ENCODE measurements at places on chromosomes 4 and X.

DNA sequence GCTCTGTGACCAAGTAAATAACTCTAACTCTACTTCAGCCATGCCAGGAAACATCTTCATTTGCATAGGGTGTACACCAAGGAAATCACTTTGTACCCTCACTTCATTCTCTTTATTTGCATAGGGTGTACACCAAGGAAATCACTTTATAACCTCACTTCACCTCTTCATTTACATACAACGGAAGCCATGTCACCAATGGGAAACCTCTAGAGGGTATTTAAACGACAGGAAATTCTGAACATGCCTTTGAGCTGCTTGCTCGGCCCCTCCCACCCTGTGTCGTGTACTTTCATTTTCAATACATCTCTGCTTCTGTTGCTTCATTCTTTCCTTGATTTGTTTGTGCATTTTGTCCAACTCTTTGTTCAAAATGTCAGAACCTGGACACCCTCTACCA lies 848.1 kb upstream of the FRG1 start:
- DNase-seq, result no peak

DNA sequence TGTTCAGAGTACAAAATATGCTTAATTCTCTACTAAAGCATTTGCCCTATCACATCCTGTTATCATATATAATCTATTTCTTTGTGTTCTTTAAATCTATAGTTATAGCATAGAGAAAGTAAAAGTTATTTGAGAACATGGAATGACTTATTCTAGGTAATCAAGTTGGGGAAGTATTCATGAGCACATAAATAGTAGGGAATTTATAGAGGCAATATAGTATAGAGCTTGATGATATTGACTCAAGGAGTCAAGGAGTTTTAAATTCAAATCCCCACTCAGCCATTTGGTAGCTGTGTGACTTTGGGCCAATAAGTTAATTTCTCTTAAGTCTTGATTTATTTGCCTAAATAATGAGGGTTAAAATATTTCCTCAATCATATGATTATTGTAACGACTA lies 37.5 kb downstream of the PPP1R2C start:
- DNase-seq, result no peak

GRCh38 chrX:129747533-129747932 lies 8.8 kb downstream of the XPNPEP2 start:
- no peak for DNase-seq

DNA sequence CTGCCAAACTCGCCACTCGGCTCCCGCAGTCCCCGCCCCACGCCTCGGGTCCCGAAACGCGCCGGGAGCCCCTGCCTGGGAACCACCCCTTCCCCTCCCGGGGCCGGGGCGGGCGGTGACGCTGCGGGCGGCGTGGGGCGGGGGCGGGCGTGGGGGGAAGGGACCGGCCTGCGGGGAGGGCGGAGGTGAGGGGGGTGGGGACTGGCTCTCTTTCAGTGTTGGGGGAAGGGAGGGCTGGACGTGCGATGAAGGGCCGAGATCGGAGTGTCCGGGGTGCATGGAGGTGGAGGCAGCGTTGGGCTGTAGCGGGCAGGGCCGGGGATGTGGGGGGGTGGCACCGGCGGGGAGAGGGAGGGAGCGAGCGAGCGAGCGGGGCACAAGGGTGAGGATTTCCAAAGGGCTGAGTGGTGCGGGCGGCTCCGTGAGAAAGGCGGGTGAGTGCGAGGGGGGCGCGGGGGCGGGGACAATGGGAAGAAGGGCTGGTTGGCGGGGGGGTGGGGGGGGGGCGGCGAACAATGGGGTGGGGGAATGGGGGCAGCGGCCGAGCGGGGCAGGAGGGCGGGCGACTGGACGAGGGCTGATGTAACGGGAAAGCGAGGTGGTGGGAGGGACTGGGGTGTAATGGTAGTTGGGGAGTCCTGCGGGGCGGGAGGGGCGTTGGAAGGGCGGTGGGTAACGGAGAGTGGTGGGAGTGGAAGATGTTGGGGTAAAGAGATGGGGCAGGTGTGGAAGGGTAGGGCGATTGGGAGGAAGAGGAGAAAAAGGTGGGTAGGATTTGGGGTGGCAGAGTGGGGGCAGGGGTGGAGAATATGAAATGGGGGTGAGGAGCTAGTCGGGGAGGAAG lies 578 bp downstream of the DCUN1D4 start:
- no peak for DNase-seq

GRCh38 chrX:105758754-105759153 lies 63.6 kb upstream of the NRK start:
- DNase-seq, result no peak

GRCh38 chr4:37451656-37452055 lies 207.1 kb downstream of the NWD2 start:
- DNase-seq, result no peak

DNA sequence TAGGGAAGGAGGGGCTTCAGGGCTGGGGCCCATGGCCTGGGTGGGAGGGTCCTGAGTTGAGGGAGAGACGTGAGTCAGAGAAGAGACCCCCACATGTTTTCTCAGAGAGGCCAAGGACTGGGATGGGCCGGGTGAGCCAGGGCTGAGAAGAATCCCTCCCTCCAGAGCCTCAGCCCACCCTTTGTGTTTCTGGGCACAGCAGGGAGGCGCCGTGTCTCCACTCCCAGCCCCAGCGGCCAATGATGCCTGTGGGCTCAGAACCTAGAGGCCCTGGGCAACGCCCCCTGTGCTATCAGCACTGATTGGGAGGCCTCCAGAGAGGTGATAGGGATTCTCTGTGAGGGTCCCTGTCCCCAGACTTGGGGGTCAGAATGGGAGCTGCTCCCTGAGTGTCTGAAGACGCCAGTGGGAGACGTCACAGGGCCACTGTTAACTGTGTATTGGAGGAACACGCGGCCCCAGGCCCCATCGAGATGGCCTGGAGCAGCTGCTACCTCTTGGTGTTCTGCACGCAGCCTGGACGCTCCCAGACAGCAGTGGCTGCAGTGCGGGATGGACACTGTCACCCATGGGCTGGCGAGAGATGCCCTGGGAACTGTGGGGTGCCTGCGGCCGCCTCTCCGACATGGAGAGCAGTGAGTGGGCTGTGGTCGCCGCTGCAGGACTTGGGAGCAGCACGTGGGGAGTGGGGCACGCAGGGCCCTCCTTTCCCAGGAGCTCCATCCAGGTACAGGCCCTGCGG lies 8.5 kb downstream of the FGFRL1 start:
- DNase-seq, result no peak

- DNase-seq, result no peak
Measured at GRCh38 chrX:100376576-100376975, 33.5 kb downstream of the PCDH19 start.

All from GM12864 (cell line).